Activated T-helper 1 cell treated with anti-CD3 and anti-CD28 coated beads, Interleukin-2, amount 50 U/mL, for 16 hours (primary cell): ENCODE measurements at places on chromosomes 1 and 21.

GRCh38 chr1:2087766-2088165, 37.6 kb downstream of the PRKCZ start:
- no peak for DNase-seq

GRCh38 chr1:228751360-228752098, 16.2 kb downstream of the RHOU start:
- DNase-seq: no peak

- no peak for DNase-seq
These were observed 23.7 kb downstream of the SNX27 start for GRCh38 chr1:151635479-151636072.

DNA sequence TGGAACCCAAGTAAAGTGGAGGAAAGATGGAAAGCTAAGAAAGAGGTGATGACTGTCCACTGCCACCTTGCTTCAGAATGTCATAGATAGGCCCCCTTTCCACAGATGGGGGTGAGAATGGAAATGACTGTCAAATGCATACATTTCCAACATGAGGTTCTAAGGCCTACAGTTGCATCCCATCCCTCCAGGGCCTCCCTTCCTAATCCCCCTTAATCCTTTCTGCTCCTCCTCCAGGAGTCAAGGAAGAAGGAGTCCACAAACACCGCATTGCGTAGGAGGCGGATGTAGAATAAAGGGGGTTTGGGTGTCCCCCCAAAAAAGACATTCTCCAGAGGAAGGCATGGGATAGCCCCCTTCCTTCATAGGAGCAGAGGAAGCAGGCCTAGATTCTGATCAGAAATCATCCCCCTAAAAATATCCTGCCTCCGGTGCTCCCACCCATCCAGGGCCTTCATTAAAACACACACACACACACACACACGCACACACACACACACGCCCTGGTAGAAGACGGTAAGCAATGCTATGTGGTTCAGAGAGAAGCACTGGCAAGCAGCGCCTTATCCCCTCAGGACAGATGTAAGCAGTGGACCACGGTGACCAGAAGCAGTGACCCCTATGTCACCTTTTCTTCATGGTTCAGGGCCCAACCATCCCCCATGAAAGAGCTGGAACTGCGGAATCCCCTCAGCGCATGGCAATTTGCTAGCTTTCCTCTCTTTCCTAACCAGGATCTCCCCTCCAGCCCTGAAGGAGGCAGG, 2.0 kb downstream of the SV2A start:
- no peak for DNase-seq

GRCh38 chr1:206102292-206102936, 14.8 kb downstream of the AVPR1B start:
- DNase-seq: no peak

- no peak for DNase-seq
These were observed 26.1 kb downstream of the ACOT7 start for GRCh38 chr1:6367381-6368012.

GRCh38 chr1:205976708-205977401, 26.3 kb downstream of the RAB7B start:
- DNase-seq: no peak

GRCh38 chr1:70497152-70497551, 86.1 kb downstream of the CTH start:
- no peak for DNase-seq

GRCh38 chr1:210587566-210587965, 258.9 kb downstream of the HHAT start:
- DNase-seq: no peak

- no peak for DNase-seq
These were observed 645 bp upstream of the TLR5 start for GRCh38 chr1:223143537-223144248.

DNA sequence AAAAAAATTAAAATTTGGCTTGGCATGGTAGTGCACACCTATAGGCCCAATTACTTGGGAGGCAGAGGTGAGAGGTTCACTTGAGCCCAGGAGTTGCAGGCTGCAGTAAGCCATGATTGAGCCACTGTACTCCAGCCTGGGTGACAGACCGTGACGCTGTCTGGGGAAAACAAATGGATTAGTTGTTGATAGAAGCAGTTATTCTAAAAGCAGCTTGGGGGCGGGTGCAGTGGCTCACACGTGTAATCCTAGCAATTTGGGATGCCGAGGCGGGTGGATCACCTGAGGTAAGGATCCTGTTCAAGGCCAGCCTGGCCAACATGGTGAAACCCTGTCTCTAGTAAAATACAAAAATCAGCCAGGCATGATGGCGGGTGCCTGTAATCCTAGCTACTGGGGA, 40.3 kb downstream of the KIF1B start:
- DNase-seq: no peak

- no peak for DNase-seq
These were observed 719 bp downstream of the SOD1 start for GRCh38 chr21:31660259-31660565.

DNA sequence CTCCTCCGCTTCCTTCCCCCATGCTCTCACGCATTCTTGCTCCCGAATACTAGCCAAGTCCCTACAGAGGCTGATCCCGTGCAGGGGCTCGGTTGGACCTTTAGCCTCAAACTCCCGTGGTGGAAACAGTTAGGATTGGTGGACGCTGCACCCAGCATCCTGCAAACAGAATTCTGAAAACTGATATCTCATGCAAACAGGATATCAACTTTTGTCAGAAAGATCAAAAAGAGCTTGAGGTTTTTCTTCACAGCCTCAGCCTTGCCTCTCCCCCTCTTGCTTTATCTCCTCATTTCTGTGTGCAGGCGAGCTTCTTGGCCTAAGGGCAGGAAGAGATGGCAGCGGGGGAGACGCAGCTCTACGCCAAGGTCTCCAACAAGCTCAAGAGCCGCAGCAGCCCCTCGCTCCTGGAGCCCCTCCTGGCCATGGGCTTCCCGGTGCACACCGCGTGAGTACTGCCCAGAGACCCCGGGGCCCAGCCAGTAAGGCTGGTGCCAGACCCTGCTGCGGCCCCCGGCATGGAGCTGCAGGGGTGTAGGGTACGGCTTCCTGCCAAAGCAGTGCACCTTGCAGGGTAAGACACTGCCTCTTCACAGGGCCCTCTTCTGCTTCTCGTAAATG, at the start of gene UBASH3A:
UBASH3A (plus strand) TSS at position 292 of the 621 bp plus-strand sequence; CDS start at position 336, 44 bp downstream.
- no peak for DNase-seq

DNA sequence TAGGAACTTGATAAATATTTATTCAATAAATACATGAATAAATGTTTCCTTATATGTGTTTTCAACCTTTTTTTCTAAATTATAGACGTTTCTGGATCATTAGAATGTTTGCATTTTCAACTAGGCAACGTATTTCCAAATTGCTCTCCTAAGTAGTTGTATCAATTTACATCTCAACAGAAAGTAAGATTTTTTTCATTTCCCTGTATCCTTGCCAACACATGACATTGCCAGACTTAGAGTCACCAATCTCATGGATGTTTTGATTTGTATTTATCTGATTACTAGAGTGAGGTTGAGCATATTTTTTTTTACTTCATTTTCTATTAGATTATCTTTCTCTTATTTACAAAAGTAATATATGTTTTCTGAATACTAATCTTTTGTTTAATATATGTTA, 22.2 kb upstream of the SMG7 start:
- no peak for DNase-seq

- peak; percentile 13 for DNase-seq
These were observed 667 bp downstream of the TMEM50B start for GRCh38 chr21:33478935-33479678.

- DNase-seq: no peak
These were observed 8.5 kb downstream of the CRP start for GRCh38 chr1:159705904-159706256.

DNA sequence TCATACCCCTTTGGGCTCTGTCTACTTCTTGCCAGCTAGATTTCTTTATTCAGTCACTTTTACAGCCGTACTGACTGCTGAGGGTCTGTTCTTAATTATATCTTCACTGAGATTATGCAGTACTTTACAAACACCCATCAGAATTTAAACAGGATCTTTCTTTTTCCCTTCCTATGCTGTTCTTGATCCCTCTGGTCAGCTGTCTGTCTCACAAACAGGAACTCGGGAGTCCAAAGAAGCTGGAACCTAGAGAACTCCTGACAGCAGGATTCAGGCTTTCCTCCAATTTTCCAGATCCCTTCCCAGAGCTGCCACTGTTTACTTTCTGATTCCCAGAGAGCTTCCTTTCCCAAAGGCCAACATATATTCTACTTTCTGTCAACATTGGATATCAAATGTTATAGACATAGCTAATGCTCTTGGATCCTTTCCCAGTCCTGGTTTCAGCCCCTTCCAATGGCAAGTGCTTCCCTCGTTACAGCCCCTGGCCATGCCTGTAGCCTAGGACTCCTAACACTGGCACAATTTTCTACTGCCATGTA, 59.5 kb downstream of the ATP2B4 start:
- DNase-seq: no peak

DNA sequence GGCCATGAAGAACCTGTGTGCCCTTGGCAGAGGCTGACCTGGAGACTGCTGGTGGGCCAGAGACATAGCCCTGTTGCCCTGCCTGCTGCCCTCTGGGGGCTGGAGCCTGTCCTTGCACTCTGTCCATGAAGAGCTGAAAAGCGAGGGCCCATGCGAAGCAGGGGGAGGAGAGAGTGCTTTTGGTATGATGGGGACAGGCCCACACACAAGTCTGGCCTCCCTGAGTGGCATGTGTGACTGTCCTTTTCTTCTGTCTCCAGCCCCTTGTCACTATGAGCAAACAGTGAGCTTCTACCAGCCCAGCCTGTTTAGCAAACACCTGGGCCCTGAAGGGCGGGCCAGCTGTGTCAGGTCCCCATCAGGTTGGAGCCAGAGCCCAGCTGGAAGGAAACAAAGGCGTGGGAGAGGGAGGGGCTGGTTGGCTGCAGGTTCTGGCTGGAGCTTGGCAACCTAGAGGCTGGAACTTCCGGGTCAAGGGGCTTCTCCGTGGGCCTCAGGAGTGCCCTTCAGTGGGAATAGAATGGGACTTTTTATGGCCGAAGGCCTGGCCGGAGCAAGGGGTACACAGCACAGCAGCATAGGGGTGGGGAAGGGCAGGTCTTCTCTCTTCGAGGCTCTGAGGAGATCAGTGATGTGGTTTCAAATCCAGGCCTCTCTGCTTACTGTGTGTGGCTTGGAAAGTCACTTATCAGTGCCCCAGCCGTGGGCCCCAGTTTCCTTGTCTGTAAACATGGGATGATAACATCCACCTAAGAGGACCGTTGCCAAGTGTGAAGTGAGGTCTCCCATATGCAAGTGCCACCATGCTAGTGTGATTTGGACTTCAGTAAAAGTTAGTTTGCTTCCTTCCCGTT, 14.3 kb downstream of the QSOX1 start:
- DNase-seq: no peak

DNA sequence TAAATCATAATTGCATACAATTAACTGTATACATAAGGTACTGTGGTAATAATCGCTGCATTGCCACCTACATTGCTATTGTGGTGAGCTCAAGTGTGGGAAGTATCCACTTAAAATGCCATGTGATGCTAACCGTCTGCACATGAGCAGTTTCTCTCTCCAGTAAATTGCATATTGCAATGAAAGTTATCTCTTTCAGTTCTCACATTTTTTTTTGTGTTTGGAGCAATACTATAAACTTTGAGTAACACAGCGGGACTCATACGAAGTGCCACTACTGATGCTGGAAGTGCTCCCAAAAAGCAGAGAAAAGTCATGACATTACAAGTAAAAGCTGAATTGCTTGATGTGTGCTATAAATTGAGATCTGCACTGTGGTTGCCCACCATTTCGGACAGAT, 38.5 kb downstream of the DISC1 start:
- no peak for DNase-seq

DNA sequence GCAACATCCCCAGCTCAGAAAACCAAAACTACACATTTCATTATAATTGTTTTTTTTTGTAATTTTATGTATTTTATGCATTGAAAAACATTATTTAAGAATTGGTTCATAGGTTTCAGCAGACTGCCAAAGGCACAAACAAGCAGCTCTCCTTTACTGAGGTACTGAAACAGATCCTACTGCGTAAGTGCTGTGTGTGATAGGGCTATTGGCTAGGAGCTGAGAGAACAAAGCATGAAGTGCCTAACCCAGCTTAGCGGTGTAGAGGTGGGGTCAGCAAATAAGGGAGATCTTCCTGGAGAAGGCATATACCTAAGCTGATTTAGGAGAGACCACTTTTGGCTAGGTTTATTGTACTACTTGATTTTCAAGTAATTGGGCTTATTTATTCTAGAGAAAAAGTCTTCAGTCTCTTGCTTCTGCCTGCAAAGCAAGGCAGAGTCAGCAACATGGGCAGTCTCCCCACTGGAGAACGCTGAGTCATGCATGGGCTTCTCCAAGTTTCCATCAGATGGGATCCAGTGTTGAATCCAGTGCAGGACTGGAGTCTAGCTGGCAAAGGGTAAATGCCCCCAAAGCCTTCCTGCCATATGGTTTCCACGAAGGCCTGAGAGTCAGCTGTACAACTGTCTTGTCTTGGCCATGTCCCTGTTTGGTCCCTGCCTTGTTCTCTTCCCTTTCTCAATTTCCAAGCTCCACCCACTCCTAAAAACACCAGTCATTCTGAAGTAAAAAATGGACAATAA, 18.0 kb upstream of the YTHDF2 start:
- no peak for DNase-seq

DNA sequence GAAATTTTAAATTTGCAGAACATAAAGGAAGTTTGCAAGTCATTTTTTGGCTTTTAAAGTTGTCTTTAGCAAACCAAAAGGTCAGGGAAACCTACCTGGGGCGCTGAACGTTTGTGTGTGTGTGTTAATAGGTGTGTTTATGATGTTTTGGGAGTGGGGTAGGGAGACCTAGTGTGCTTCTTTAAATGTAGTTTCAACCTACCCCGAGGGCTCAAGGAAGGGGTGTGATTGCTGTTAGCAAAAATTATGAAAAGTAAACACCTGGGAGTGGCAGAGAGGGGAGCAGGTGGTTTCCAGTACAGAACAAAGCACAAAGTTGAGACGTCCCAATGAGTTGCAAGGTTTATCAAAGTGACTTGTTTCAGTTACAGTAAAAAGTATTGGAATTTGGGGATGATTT, 58.7 kb upstream of the WDR26 start:
- DNase-seq: no peak

GRCh38 chr1:182408435-182409075, 8.1 kb upstream of the TEDDM1 start:
- DNase-seq: no peak

DNA sequence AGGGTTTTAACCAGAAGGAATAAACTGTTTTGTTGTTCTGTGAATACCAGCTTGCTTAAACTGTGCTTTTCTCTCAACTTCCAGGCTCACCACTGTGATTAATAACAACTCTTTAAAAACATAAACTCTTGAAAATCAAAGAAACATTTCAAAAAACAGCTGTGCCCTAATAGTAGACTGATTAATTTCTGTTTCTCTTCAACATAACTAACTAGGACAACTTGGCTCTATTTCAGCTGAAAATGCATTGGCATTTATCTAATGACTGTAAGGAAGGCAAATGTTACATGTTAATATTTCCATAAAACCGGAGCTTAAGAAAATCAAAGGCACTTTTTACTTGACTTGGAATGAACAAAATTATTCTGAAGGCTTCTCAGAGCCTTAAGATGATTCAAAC, 656.1 kb upstream of the NEGR1 start:
- no peak for DNase-seq

GRCh38 chr1:202791077-202791747, 17.0 kb downstream of the KDM5B start:
- no peak for DNase-seq
